OCI-M1 (cell line): ENCODE measurements at places on chromosomes 3 and 15.

- peak; percentile 77 for DNase-seq
These were observed 7.8 kb upstream of the SUMF1 start for GRCh38 chr3:4474683-4475490.

DNA sequence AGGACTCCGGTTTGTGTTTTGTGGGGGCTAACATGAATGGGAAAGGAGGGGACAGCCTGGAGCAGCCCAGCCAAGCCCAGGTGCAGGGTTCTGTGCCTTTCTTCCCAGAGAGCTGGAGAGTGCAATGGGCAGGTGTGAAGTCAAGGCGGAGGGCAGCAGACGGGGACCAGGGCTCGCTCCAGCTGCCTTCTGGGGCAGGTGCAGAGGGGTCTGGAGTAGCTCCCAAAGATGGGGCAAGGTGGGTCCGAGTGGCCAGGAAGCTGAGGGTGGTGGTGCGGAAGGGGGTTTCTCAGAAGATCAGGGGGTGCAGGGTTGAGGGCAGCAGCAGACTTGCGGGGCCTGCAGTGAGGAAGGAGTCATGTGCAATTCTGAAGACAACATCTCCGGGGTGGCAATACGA is 158.9 kb downstream of the NSMCE3 start:
- DNase-seq: no peak

DNA sequence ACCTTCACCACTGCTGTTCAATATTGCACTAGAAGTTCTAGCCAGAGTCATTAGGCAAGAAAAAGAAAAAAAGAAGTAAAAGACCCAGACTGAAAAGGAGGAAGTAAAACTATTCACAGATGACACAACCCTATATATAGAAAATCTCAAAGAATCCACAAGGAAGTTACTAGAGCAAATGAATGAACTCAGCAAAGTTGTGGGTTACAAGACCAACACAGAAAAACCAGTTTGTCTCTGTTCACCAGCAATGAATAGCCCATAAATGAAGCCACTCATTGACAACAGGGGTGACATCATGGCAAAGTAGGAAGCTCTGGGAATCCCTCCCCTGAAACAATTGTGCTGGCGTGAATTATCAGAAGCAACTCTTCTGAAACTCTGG is 4.6 kb downstream of the CFAP100 start:
- peak; percentile 21 for DNase-seq

DNA sequence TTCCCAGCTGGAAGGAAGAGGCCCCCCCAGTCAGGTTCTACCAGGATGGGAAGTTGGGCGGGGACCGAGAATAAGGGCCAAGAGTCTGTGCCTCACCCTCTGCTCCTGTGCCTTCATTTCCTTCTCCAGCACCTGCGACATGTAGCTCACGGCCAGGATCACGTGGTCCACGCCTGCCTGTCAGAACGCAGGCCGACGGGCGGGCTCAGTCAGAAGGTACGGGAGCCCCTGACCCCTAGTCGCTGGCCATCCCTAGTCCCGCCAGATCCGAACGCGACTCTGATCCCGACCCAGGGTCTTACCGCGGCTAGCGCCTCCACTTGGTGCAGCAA is 489 bp downstream of the GMPPB start:
- peak; percentile 34 for DNase-seq

DNA sequence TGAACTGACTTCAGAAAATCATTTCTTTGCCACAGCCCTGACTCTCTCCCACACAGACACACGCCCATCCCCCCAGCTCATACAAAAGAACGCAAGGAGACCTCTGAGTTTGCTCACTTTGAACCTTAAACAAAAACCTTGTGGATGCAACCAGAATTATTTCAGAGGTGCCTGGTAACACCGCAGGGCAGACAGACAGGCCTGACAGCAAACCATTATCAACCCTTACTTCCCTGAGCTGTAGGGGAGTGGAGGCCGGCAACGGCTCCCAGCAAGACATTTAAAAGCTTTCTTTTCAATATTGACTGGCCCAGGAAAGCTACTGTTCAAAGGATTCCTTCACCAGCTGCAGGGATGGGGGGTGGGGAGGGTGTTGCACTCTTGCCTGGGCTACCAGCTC is 2.0 kb upstream of the EFCC1 start:
- no peak for DNase-seq

- DNase-seq: no peak
These were observed 48.0 kb upstream of the GSK3B start for GRCh38 chr3:120142236-120142635.

GRCh38 chr15:41827290-41827879 is 507 bp upstream of the JMJD7 start:
- no peak for DNase-seq

GRCh38 chr15:72991026-72991425 is 61.2 kb upstream of the NEO1 start:
- DNase-seq: no peak

DNA sequence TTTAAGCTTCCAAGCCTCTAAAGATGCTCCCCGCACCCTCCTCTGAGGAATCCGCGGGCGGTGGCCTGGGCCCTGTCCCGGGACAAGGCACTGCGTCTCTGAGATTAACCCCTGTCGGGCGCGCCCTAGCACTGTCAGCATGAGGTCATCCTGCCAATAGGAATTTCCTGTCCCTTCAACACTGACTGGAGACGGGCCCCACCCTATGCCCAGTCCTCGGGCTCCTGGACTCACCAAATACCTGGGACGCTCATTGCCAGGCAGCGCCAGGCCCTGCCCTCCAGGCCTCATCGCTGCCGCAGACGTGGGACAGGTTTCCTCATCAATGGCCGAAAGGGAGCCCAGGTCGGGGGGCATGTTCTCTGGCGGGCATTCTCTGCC is 67.6 kb upstream of the SH3GL3 start:
- no peak for DNase-seq

DNA sequence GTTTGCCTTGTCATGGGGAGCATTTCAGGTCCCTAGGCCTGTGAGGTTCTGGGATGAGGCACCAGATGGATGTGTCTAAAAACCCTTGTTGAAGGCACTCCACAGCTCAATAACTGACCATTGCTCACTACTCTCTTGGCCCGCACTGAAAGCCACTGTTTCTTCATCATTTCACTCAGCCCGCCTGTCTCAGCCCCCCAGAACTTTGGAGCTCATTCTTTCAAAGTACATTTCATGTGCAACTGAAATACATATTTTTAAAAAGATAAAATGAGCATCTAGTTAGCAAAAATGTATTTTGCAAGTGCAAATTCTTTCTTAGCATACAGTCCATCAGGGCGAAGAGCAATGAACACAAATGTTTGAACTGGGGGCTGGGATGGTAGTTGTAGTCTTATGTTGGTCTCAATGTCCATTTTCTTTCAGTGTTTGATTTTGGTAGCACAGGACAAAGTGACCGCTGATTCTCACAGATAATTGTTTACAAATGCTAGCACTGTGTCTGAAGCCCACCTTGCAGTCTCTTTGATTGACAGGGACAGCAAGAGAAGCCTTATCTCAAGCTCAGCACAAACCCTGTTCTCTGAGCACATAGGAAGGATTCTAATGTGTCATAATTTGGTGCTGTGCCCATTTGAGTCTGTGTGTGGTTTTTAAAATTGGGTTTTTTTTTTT is 19.6 kb downstream of the HEMK1 start:
- no peak for DNase-seq

DNA sequence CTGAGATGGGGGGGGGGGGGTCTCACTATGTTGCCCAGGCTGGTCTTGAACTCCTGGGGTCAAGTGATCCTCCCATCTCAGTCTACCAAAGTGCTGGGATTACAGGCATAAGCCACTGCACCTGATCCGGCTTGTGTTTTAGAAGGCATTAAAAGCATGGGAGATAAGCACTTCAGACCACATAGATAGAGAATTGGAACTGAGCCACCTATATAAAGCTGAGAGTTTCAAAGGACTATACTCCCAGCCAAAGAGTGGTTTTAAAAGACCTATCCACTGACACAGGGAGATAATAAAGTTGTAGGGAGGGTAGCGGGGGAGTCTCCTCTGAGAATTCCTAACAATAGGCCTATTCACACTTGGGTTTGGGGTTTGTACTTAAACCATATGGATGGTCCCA is 34.8 kb downstream of the DENND4A start:
- DNase-seq: peak; percentile 65

DNA sequence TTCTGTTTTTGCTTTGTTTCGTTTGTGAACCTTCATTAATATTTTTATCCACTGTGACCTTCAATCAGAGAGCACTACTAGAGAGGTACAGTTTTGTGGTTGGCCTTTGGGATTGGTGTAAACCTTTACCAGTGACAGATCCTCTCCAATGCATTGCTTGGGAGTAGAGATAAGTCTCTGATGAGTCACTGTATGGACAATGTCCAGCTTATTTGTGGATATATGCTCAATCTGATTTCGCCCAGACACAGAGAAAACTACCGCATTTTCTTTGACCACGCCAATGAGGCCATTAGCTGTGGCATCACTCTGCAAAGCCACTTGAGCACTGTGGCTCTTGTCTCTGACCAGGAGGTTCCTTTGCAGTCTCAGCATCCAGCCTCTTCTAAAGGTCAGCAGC is 964.7 kb downstream of the TUSC7 start:
- peak; percentile 53 for DNase-seq

DNA sequence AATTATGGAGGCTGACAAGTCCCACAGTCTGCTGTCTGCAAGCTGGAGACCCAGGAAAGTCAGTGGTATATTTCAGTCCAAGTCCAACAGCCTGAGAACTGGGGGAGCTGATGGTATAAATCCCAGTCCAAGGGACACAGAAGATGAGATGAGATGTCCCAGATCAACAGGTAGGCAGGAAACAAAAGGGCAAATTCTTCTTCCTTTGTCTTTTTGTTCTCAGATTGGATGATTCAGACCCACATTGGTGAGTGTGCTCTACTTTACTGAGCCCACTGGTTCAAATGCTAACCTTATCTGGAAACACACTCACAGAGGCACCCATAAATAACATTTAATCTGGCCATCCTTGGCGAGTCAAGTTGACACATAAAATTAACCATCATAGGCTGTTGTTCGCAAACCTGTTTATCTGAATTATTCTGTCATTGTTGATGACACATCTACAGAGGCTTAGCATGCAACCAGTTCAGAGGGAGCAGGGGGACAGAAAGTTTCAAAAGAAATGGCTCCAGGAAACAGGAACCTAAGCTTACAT is 62.7 kb upstream of the ITGA11 start:
- peak; percentile 85 for DNase-seq

DNA sequence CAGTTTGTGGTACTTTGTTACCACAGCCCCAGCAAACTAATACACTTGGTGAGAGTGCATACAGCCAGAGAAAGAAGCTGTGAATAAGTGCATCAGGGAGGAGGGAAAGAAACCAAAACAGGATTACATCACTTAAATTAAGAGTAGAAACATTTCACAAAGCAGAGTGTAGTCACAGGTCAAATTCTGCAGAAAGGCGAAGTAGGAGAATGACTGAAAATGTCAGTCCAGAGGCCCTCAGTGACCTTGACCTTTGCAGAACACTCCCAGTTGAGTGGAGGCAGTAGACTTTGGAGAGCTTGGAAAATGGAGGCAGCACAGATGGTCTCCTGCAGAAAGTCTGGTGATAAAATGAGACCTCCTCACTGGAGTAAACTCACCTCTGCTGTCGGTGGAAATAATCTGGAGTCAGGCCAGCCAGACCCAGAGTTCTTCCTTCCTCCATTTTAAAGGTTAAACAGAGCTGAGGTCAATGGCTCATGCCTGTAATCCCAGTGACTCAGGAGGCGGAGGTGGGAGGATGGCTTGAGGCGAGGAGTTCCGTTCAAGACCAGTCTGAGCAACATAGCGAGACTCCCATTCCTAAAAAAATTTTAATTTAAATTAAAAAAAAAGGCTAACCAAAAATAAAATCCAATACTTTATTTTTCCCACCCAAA is 5.0 kb downstream of the CD86 start:
- DNase-seq: no peak

GRCh38 chr15:65042776-65043327 is 2.3 kb upstream of the SLC51B start:
- no peak for DNase-seq
